GM04503 (cell line): ENCODE measurements at places on chromosomes 4 and X.

GRCh38 chr4:179225594-179225993, 1783.4 kb upstream of the AGA start:
- DNase-seq = no peak

DNA sequence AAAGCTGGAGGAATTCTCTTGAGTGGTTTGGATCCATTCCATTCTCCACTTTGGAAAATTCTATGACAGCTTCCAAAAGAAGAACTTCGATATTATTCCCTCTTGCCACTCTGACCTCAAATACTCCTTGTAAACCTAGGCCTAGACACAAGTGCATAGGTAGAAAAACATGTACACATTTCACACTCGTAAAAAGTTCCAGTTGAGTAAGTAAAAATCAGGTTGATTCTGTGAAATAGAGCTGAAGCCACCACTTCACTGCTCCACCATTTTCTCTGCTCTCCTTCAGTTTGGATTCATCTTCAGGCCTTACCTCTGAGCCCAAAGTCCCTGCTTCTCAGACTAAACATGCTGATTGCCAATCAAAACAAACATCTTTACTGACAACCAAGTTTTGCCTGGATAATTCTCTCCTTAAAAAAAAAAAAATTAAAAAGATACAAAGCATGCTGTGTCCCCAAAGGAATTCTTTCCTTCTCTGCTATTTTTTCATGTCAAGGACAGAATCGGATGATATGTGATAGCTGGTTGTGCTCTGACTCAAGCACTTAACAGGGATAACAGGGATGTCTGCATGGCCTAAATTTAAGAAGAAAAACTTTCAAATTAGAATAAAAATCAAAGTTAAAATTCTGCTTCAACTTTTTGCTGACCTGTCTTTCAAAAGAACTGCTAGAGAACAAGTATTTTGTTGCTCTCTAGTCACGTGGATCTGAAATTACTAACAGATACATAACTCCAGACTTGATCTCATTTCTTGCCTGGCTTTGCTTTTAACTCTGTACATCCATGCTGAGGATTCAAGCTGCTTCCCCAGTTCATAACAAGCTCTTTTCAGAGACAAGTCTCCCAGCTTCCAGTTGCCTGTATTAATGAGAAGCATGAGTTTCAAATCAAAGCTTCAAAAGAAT, 420.9 kb upstream of the INTU start:
- DNase-seq = no peak

DNA sequence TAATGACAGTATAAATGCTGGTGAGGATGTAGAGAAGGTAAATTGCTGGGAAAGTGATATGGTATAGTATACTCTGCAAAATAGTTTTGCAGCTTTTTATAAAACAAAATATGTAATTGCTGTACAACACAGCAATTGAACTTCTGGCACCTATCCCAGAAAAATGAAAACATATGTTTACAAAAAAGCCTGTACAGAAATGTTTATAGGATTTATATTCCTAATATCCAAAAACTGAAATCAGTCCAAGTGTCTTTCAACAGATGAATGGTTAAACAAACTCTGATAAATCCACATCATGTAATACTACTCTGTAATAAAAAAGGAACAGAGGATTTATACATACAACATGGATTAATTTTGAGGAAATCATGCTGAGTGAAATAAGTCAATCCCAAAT, 198.4 kb upstream of the ACTRT1 start:
- no peak for DNase-seq

DNA sequence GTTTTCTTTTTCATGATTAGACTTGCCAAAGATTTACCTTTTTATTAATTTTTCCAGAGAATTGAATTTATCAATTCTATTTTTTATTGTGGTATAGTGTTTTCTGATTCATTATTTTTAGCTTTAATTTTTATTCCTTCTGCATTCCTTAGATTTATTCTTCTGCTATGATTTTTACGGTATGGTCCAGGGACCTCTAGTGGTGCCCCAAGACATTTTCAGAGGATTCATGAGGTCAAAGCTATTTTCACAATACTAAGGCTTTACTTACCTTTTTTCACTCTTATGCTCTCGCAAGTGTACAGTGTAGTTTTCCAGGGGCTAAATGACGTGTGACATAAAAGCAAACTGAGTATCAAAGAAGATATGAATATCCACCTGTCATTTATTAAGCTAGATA, 8.0 kb downstream of the RADX start:
- no peak for DNase-seq

GRCh38 chr4:26080870-26081628, 167.0 kb downstream of the SMIM20 start:
- DNase-seq = no peak

DNA sequence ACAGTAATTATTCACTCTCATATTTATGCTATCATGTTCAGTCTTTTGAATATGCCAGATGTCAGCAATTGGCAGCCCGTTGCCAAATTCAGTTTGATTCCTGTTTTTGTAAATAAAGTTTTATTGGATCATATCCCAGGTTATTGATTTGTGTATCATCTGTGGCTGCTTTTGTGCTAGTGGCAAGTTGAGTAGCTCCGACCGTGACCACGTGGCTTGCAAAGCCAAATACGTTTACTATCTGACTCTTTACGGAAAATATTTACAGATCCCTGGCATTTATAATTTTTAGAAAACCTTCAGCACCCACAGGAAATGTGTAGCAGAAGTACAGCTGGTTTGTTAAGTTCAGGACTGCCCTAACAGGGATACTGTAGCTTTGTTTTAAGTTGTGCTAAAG, 67.4 kb downstream of the VCX2 start:
- no peak for DNase-seq
